Stimulated activated effector memory CD8-positive, alpha-beta T cell treated with anti-CD3 and anti-CD28 coated beads, Interleukin-12 subunit alpha, Interleukin-12 subunit beta, amount 100 ng/mL, for 72 hours (primary cell): ENCODE measurements at places on chromosomes 5 and 9.

GRCh38 chr5:86890375-86890774, 272.6 kb downstream of the COX7C start:
- no peak for DNase-seq

- no peak for DNase-seq
These were observed 138.0 kb upstream of the FSTL4 start for GRCh38 chr5:133750356-133750755.

- DNase-seq: no peak
These were observed 23.9 kb upstream of the CTSL start for GRCh38 chr9:87701931-87702421.

DNA sequence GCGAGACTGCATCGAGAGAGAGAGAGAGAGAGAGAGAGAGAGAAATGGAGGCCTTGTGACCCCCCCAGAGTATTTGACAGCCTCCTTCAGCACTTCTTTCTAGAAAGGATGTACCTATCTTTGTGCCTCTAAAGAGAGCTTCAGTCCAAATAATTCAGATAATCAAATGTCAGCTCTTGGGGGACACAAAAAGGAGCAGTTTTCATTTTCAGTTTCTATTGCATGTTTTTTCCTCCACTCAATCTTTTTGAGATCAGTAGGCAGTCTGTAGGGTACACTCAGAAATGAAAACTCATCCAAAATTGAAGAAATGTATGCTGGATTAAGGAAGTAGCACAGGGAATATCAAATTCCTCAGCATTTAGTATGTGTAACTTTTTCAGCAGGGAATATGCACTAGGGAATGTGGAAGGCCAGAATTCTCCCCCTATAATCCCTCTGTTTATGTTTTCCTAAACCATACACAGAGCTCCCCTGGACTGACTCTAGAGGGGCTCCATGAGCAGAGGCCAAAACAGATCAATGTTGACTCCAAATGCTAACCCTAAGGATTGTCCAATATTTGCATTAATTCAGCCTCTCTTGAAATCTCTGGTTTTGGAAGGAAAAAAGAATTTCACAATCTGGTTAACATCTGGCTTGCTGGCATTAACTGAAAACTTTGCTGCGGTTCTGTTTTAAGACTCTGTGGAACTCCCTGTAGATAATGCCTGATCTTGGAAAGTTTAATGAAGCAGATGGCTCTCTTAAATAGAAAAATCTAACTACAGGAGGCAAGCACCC, 250.1 kb downstream of the CEMIP2 start:
- DNase-seq: no peak

DNA sequence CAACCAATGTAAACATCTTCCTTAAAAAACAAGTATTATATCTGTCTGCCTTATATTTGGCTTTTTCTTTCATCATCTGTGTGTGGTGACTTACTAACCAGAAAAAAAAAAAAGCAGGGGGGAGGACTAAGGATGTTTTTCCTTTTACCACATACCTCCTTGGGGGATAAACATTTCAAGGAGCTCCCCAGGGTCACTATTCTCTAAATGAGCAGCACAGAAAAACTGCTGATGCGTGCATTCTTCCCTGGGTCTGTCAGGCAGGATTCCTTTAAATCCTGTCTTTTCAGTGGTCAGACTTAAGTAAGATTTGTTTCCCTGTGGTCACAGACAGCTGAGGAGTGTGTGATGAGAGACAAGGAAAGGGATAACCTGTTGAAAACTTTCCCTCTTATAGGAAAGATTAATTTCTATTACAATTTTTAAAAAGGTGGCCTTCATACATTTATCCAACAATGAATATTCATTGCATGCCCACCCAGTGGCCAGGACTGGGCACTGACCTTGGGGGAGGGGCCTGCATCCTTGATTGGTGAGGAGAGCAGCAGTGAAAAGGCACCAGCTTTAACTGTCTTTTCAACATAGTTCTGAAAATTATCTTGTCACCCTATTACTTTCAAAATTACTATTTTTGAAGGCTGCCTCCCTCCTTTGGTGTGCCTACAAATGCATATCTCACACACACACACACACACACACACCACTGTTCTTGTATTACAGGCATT, 123.1 kb downstream of the TLE4 start:
- no peak for DNase-seq

GRCh38 chr5:35438288-35438687, 179.4 kb upstream of the SPEF2 start:
- DNase-seq: no peak

- no peak for DNase-seq
These were observed 296.3 kb downstream of the ADAMTS6 start for GRCh38 chr5:65185468-65185867.

DNA sequence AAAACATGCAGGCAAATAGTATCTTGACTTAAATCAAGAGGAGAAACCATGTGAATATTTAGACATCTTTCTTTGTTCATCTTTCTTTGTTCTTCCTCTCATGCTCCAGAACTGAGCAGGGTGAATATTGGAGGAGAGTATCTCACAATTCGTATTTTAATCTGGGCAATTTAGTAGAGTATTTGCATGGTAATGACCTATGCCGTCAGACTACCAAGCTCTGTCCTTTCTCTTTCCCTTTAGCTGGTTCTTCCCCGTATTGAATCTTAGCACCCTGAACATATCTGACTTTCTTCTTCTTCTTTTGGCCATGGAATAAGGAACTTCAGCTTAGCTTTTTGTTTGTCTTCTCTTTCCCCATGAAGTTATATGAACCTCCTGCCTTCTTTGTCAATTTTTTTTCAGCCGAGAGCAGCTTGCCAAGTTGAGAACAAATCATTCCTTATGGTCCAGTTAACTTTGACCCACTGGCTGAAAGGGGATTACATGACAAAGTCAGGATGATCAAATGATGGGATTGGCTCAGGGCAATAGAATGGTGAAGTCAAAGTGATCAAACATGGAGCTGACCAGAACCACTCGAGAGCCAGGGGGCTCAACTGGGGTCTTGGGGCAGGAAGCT, 95.8 kb downstream of the DAPK1 start:
- DNase-seq: no peak

DNA sequence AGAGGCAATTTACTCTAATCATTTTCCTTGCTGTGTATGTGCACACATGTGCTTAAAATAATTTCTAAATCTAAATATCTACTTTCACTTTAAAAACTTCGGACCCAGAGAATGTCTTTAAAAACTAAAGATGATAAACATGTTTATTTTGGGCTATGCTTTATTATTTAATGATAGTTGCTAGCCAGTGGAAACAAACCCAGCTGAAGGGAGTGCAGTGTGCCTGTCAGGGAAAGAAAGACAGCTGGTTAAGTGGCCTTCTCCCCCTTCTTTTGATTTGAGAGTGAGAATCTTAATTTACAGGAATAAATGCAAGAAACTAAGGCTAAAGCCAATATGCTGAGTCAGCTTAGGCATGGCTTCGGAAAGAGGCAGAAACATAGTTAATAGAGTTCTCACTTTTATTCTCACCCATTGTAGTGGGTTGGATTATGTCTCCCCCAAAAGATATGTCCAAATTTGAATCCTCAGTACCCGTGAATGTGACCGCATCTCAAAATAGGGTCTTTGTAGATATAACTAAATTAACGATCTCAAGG, 111.4 kb downstream of the DCP2 start:
- no peak for DNase-seq

- no peak for DNase-seq
These were observed 454.4 kb downstream of the NR2F1-AS1 start for GRCh38 chr5:93126634-93127033.

- no peak for DNase-seq
These were observed 288.0 kb upstream of the SMARCA2 start for GRCh38 chr9:1726993-1727759.

- DNase-seq: no peak
These were observed 1.7 kb downstream of the ADRA1B start for GRCh38 chr5:159917994-159918393.

GRCh38 chr5:142829801-142830220, 59.6 kb downstream of the ARHGAP26 start:
- DNase-seq: no peak

DNA sequence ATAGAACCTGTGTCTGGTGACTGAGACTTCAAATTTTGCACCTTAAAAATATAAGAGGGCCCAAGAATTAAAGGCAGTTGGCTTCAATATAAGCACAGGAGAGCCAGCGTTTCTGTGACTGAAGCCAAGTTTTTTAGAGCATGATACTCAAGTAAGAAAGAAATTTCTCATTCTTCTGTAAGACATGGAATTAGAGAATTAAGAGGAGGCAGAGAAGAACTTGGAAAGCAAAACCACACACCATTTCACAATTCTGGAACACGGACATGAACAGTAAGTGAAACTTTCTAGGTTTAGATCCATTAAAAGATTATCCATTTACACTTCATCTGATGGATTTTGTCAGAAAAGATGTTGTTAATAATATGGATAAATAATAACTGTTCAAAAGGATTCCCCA, 8.9 kb upstream of the AGXT2 start:
- DNase-seq: no peak

DNA sequence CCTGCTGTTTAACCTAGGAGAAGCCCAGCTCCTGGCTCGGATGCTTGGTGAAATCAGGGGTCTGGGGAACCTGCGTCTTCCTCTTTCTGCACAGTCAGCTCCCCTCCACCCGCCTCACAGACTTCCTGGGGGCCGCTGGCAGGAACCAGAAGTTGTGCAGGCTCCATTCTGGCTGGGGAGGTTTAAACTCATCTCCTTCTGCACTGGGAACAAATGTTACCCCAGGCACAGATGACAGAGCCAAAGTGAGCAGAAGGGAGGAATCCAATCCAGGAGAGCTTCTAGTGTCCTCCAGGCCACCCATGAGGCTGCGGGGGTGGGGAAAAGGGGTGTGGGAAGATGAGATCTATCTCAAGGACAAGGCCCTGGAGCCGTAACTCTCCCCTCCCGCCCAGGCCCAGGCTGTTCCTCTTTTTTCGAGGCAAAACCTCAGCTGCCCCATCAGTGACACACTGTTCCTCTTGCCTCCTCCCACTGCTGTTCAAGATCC, 31.2 kb downstream of the KCNMB1 start:
- no peak for DNase-seq

GRCh38 chr9:21984101-21984500, 10.1 kb downstream of the CDKN2A start:
- DNase-seq: no peak

DNA sequence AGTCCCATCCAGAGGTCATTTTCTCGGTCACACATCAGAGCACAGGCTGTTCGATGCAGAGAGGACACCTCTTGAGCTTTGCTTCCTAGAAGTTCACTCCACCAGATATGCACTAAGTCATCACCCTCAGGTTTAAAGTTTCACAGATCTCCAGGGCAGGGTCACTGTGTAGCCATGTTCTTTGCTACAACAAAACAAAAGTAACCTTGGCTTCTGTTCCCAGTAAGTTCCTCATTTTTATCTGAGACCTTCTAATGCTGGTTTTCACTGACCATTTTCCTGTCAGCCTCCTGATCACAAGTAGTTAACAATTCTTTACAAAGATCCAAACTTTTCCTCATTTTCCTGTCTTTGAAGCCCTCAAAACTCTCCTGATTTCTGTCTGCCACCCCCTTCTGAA, 97.5 kb upstream of the CTSV start:
- DNase-seq: no peak

DNA sequence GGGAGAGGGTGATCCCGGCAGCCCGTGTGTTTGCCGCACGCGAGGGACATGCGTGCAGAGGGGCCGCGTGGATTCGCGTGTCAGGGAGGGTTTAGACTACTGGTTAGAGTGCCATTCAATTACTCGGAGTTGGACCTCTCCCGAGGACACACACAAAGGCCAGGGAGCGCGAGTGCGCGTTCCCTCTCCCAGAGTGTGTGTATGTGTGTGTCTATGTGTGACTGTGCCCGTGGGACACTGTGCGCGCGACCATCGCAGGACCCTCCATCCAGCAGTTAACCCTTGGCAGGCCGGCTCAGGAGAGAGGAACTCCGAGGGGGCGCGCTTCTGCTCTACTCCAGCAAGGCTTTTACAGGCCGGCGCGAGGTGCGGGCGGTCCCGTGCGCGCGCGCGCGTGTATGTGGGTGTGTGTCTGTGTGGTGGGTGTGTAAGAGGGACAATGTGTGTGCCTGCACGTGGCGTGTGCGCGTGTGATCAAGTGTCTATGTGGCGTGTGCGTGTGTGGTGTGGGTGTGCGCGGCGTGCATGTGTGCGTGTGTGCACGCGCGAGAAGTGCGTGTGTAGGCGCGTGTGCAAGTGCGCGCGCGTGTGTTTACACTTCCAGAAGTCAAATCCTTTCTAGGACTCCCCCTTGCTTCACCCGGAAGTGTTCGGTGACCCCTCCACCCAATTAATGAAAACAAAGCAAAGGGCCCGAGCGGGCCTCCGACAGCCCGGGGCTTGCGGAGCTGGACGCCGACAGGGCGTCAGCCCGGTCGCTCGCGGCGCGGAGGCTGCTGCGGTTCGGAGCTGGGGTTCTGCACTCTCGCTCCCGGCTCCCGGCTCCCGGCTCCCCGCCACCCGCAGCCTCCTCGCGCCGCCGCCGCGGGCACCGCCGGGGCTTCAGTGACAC, 75.3 kb upstream of the TBCA start:
- no peak for DNase-seq

DNA sequence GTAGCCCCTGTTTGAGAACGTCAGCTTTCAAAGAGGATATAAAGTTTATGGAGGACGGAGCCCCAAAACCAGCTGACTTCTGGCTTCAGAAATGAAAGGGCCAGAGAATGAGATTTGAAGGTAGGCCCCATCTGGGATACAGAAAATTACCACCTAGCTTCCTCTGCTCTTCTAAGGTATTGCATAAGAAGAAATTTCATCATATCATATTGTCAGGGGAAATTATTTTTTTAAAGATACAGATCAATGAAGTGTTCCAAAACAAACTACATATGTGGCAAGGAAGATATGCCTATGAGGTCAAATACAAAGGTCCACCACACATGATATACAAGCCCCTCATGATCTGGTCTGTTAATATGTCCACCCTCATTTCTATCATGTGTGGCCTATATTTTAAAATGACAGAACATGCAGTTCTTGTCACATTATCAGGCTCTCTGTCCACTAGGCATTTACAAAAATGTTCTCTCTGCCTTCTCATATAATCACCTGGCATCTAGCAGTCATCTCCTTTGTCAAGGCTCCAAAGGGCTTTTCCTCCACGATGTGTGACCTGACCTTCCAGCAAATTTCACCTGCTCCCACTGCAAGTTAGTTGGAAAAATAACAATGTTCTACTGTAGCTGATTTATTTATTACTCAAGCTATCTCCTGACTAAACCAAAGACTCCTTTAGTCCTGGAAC, 83.1 kb downstream of the DPYSL3 start:
- no peak for DNase-seq

DNA sequence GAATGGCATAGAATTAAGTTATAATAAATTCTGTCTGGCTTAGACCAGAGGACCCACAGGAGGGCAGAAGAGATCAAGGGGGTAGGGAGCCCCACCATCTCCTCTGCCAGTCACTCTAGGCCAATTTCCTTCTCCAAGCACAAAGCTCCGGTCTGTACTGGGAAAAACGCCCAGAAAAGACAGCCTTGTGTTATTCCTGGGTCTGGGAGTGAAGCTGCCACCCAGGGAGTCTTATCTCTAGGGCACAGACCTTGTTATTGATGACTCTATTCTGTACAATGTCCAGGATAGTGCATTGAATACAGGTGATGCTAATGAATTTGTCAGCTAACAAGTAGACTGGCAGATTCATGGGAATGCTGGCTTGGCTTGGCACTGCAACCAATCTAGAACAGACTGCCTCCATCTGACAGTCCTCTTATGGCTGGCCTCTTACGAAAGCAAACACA, 60.7 kb downstream of the MED27 start:
- DNase-seq: no peak

GRCh38 chr5:74314906-74315305, 325.6 kb downstream of the ENC1 start:
- no peak for DNase-seq

- no peak for DNase-seq
These were observed 3.0 kb downstream of the CLPTM1L start for GRCh38 chr5:1341863-1342262.
